ENCODE measurements at places on chromosomes 16 and 17.

GRCh38 chr17:78797691-78798585, 15.9 kb upstream of the CYTH1 start:
- DNase-seq: no peak

GRCh38 chr16:7304279-7304678, 28.4 kb upstream of the RBFOX1 start:
- no peak for DNase-seq

- DNase-seq: no peak
These were observed 7.4 kb downstream of the CTNS start for GRCh38 chr17:3643889-3644349.

DNA sequence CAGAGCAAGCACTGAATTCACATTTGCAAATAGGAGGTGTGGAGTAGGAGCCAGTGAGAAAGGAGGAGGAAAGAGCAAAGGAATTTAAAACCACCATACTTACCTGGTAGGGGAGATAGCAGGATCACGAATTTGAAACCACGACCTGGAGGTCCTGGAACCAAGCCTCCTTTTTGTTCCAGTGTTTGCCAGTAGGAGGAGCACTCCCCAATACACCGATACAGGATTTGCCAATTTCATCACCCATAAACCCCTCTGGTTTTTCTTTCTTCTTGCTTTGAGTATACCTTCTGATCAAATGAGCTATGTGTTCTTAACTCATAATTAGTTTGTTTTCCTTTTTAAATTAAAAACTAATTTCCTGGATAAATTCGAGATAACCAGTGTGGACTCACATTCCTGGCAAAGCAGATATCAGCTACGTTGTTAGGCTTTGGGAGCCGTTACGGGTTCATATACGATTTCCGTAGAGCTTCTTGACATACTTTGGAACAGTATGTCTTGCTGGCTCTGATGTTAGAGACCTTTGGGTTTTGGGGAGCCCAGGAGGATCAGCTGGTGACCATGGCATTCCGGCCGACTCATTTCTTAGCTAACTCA, 22.7 kb downstream of the BCO1 start:
- DNase-seq: no peak

DNA sequence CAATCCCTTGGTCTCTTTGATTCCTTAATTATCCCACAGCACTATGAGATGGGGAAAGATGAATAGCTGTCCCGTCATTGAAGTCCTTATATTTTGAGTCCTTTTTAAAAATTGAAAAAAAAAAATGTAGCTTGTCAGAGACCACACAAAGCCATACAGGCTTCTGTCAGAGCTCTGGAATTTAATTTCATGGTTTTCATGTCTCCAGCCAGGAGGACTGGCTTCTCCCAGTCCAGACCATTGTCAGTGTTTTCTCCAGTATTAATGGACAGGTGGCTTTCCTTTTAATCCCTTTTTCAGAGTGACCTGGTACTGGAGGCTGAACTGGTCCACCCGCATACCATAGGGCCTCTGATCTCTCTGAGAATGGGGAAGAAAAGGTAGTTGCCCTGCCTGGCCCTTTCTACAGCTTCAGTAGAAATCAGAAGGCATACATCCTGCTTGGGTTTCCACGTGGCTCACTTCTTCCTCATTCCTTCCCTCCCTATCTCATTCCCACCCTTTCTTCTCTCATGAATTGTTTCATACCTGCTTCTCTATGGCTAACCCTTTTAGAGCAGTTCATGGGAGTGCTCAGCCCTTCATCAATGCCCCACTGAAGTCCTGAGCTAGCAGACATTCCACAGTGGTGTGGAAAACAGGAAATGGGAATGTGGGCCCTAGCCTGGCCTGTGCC, 29.1 kb downstream of the TRIM16 start:
- DNase-seq: no peak

DNA sequence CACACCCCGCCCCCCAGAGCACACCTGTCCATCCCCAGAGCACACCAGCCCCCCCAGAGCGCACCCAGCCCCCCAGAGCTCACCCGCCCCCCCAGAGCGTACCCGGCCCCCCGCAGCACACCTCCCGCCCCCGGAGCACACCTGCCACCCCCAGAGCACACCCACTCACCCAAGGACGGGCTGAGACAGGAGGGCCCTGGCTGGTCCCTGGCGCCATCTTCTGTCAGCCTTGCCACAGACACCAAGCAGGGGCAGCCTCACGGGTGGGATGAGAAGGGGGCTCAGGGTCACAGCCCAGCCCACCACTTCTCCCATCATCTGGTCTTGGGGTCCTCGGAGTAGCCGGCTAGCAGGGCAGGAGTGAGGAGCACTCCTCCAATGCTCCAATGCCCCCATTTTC, 31.8 kb downstream of the PIEZO1 start:
- no peak for DNase-seq

- DNase-seq: no peak
These were observed 9.6 kb downstream of the AP2B1 start for GRCh38 chr17:35596530-35597233.

DNA sequence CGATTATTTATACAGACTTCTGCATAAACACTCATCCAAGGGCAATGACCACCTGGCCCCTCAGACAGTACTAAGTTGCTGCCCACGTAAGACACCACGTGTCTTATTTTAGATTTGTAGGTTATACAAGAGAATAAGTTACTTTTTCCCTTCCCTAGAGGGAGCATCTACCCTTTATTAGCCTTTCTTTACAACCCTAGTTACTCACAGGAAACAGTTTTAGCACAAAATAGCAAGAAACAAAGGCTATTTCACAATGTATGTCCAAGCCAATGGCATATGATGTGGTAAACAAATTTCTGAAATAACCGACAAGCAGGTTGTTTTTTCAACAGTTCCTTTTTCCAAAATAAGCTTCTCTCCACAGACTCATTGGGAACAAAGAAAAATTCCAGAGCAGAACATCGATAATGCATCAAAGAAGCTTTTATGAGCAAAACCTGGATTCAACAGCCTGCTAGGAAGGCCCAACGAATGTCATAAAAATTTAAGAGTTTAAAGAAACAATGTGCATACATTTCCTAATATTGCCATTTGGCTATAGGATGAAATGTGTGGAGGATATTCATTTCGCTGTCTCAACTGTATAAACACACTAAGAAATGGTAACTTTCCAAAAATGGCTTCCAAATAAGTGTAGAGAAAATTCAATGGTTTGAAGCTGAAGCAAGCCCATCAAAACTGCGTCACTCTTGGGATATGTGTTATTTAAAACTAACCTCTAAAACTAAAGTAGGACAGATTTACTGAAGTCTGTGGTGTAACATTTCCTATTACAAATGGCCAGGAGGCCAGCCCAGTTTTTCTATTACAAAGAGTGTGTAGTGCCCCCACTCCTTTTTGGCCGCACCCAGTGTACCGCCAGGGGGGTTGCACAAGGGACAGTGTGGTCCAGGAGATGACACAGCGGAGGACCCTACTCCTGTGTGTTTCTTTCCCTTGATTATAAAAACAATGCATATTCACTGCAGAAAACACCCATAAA, 50.4 kb upstream of the ERN1 start:
- no peak for DNase-seq
